Hypothalamus (tissue), 51 donors: ENCODE measurements at places on chromosomes 2 and 18.

- DNase-seq: no peak
Observed at GRCh38 chr2:194314042-194314441, 1343.0 kb upstream of the SLC39A10 start.

GRCh38 chr18:49590608-49591007 lies 28.8 kb downstream of the LIPG start:
- no peak for DNase-seq

DNA sequence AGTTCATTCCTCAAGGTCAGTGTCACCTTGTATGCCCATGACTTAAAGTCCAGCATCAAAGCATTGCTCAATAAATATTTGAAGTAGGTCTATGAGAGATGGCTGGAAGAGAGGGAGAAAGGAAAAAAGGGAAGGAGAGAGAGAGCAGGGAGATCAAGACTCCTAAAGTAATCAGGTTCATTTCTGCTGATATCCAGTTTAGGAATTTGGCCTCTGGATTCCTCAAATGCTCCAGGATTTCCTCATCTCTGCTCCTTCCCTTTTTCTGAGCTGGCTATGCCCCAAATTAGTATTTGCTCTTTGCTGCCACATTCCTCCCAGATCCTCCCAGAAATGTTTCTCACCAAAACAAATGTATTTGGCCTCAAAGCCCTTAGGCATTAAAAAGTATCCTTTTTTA lies 739.4 kb upstream of the CHAC2 start:
- DNase-seq: no peak

- DNase-seq: no peak
Observed at GRCh38 chr2:62281663-62282062, 85.7 kb downstream of the B3GNT2 start.

DNA sequence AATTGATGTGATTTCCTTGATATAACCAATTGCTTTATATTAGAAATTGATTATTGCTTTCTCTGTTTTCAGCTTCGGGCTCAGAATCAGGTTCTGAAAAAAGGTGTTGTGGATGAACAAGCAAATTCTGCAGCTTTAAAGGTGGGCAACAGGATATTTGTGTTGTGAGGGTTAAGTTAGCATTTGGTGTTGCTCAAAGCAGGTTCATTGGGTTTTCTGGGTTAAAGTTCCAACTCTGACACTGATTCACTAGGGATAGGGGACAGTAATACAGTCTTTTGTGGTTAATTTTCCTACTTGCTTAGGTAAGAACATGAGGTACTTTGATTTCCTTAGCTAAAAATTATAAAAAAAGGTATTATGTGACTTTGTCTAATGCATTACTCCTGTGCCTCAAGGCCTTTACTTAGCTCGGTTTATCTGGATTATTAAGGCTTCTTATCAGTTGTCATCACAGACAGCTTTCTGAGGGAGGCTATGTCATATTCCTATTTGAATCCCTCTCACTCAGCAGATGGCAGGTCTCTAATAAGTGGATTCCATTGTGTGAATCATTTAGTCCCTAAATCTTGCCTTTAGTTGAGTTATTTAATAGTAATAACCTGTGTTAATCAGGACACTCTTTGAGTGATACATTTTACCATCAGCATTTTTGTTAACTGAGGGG lies 78.9 kb upstream of the STON1 start:
- no peak for DNase-seq

GRCh38 chr18:29271501-29271900 lies 1094.6 kb upstream of the CDH2 start:
- DNase-seq: no peak

- DNase-seq: no peak
Observed at GRCh38 chr2:234258562-234259141, 208.2 kb downstream of the SPP2 start.

DNA sequence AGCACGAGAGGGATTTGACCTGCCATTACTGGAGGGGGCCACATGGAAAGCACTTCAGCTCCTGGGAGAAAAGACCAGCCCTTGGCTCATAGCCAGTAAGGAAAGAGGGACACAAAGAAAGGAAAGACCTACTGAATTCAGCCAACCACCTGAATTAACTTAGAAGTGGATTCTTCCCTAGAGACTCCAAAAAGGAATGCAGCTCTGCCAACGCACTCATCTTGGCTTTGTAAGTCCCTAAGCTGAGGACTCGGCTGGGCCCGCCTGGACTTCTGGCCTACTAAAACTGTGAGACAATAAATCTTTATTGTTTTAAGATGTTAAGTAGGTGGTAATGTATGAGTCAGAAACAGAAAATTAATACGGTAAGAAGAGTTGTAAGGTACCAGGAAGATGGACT lies 11.5 kb downstream of the ATF2 start:
- DNase-seq: no peak

GRCh38 chr2:85589982-85590791 lies 5.4 kb upstream of the RNF181 start:
- no peak for DNase-seq

GRCh38 chr2:9141091-9141667 lies 65.4 kb upstream of the ASAP2 start:
- DNase-seq: no peak

DNA sequence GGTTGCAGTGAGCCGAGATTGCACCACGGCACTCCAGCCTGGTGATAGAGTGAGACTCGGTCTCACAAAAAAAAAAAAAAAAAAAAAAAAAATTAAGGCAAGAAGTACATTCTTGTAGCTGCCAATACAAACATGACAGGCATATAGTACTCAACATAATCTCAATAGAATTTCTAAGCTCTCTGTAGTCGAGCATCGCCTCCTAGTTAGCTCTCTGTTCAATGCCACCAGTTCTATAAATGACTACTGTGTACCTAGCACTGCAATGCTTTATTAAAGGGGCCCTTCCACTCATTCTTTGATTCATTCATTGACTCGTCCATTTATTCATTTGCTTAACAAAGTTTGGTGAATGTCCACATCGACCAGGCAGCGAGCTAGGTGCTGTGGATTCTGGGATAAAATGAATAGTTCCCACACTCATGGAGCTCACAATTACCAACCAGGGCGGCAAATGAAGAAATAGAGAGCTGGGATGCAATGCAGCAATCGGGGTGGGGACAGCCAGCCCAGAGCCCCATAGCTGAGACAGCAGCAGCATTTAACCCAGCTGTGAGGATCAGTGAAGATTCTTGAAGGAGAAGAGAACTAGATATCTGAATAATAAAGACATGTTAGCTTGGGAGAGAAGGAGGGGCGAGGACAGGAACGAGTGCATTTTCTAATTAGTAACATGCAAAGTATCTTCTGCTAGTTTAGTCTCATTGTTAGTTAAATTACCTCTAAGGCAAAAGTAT lies 349.8 kb downstream of the LPIN1 start:
- DNase-seq: no peak

DNA sequence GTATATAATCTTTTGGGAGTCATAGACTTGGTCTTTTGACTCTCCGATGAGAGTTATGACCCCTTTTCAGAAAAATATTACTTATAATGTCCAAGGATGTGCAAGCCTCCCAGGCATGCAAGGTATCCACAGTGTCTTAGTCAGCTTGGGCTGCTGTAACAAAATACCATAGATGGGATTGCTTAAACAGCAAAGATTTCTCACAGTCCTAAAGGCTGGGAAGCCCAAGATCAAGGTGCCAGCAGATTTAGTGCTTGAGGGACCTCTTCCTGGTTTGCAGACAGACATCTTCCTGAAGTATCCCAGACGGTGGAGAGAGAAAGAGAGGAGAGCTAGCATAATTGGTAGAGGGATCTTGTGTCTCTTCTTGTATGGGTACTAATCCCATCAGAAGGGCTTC lies 35.6 kb upstream of the FBXO11 start:
- no peak for DNase-seq

- DNase-seq: no peak
Observed at GRCh38 chr2:1546023-1546591, 132.8 kb downstream of the TPO start.

DNA sequence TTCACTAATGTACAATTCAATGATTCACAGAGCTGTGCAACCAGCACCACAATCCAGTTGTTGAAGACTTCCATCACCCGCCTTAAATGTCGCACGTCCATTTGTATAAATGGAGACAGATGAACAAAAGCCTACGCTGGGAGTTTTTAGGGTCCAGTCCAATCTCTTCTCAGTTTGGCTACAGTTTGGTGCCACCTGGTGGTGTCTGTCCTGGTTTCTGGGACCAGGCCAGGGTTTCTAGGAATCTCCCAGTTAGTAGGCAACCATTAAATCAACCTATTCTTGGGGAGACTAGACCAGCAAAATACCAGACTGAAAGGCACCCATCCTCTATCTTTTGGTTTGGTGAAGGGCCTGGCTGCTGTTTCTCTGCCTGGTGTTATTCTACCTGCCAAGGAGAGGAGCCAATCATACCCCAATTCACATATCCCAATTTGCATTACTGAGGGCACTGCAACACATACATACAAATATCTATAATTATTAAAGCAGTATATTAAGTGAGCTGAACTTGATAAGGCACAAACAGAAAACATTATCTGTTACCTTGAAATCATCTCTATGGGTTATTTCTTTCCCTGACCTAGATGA lies 3.2 kb upstream of the DDX1 start:
- no peak for DNase-seq

DNA sequence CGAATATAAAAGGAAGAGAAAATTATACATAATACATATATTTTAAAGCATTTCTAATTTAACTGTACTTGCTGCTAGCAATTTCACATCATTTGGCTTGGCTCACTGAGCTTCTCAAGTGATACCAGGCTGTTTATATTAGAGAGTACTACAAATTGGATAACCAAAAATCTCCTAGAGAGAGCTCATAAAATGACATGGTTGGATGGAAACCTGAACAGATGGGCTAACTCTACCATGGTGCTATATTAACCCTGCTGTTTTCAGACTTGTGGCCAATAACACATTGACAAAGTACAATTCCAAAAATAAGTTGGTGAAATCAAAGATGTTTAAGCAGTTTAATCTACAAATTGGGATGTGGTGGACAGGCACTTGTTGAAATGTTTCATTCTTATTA lies 364.4 kb upstream of the GCFC2 start:
- DNase-seq: no peak
